ENCODE measurements at places on chromosomes 5 and 9. TPM values are rescaled to one million over a fixed set of nuclear protein-coding genes. Genes with fewer than 3 reads are reported as not detected.

Gene TSSK1B
- total RNA-seq, result not detected

Gene OR1Q1
- not detected for total RNA-seq

Gene MTAP
- 73.9 TPM for total RNA-seq

Gene GLRA1
- not detected for total RNA-seq

DNA sequence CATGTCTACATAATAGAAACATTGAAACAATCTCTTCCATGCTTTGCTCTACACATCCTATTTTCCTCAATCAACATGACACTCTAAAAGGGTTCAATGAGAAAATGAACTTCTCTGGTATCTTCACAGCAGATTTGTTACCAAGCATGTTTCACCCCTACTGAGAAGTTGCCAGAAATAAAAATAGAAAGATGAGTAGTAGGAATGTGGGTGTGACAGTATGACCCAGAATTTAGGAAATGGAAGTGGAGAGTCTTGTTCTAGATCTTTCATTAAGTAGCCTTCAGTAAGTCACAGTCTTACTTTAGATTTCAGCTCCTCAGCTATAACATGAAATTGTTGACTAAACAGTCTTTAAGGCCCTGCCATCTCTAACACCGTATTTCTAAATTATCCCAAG, 581.8 kb downstream of the EFNA5 start:
- no peak overlapping the region for H3K4me3 ChIP-seq
- no peaks in the 10 kb centered on the region for H3K36me3 ChIP-seq
- DNase-seq, result no peak
- H3K4me1 ChIP-seq, result no peaks in the 10 kb centered on the region

DNA sequence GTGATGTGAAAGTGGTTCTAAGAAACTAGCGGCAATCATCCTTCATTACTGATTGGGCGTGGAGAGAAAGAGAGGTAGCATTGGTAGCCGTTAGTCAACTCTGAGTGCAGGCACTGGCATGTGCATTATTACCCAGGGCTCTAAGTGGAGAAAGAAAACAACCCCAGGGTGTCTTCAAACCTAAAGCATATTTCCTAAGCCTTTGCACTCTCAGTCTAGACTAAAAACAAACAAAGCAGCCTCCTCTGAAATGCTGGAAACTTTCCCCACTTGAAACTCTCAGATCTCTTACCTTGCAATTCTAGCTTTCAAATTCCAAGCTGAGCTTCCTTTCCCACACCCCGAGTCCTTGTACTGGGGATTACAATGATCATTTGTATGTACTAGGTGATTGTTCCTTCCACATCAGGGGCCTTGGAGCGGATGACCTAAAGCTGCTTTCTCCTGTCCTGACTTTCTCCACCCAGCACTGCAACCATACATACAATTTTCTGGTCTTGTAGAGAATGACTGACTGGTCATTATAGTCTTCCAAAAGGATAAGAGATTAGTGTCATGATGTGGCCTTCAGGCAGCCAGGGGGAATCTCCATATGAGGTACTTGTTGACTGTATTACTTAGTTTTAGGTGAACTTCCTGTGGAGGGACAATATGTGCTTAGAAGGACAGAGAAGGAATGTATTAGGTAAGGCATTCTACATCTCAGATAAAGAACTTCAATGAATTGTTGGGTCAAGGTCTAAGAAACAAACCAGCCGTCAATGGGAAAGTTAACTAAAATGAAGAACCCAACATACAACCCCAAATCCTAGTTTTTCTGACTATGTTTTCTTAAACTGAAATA, 98.3 kb upstream of the CDKN2B start:
- H3K4me3 ChIP-seq, result no peak overlapping the region
- H3K27ac ChIP-seq, result no peak overlapping the region
- peaks cover 7% of the 10 kb centered on the region for H3K27me3 ChIP-seq
- DNase-seq, result no peak
- H3K4me1 ChIP-seq, result peaks cover 16% of the 10 kb centered on the region
- H3K36me3 ChIP-seq, result no peaks in the 10 kb centered on the region

DNA sequence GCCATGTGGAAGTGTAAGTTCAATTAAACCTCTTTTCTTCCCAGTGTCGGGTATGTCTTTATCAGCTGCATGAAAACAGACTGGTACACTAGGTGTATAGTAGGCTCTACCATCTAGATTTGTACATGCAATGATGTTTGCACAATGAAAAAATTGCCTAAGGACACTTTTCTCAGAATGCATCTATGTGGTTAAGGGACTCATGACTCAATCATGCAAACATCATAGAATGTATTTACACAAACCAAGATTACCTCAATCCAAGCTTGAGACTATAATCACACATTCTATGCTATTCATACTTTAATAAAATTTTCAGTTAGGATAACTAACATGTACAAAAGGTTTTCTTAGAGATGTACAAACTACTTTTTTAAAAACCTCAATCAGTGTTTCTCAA, 1164.5 kb downstream of the CDH12 start:
- no peaks in the 10 kb centered on the region for H3K27me3 ChIP-seq
- DNase-seq, result no peak
- no peak overlapping the region for H3K4me3 ChIP-seq
- no peaks in the 10 kb centered on the region for H3K4me1 ChIP-seq
- H3K27ac ChIP-seq, result no peak overlapping the region

- peaks cover 6% of the 10 kb centered on the region for H3K27me3 ChIP-seq
- H3K4me3 ChIP-seq, result no peak overlapping the region
- no peaks in the 10 kb centered on the region for H3K36me3 ChIP-seq
- DNase-seq, result no peak
- no peak overlapping the region for H3K27ac ChIP-seq
These were observed 27.9 kb upstream of the TGFBI start for GRCh38 chr5:136000932-136001331.

DNA sequence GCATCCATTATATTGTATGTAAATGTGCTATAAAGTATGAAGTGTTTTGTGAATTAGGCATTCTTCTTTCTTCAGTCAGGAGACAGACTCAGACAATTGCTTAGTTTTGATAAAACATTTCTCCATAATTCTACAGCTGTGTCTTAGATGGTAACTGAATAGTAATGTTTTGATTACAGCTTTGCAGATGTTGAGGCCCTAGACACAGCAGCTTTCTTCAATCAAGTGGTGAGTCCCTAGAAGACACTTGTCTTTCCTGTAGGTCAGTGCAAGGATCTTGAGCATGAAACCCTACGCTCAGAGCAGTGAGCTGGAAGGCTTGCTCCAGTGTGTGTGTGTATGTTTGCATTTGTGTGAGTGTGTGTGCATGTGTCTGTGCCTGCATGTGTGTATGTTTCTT, 46.8 kb upstream of the CD180 start:
- DNase-seq, result no peak
- peaks cover 5% of the 10 kb centered on the region for H3K4me1 ChIP-seq
- H3K27ac ChIP-seq, result no peak overlapping the region
- no peaks in the 10 kb centered on the region for H3K27me3 ChIP-seq
- H3K4me3 ChIP-seq, result no peak overlapping the region

- H3K4me1 ChIP-seq, result no peaks in the 10 kb centered on the region
- no peak for DNase-seq
- no peak overlapping the region for H3K4me3 ChIP-seq
- H3K36me3 ChIP-seq, result no peaks in the 10 kb centered on the region
- no peak overlapping the region for H3K27ac ChIP-seq
These were observed 133.6 kb downstream of the ADAMTS2 start for GRCh38 chr5:179211631-179212030.
